ENCODE measurements at places on chromosomes 11 and 22.

DNA sequence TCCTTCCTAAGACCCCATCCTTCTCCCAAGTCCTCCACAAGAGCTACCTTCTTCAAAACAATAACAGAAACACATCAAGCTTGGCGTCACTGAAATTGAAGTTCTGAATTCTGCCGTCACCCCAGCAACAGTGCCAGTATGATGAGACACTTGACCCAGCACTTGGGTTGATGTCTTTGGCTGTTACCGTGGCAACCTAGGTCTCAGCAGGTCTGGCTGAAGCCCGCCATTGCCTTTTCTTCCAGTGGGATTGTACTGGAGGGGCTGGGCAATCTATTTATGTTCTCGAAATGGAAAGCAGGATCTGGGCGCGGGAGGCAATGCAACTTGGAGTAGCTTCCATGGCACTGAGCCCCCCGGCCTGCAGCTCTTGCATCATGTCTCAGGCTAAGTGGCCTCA, 23.8 kb downstream of the NPTXR start:
- DNase-seq = no peak

DNA sequence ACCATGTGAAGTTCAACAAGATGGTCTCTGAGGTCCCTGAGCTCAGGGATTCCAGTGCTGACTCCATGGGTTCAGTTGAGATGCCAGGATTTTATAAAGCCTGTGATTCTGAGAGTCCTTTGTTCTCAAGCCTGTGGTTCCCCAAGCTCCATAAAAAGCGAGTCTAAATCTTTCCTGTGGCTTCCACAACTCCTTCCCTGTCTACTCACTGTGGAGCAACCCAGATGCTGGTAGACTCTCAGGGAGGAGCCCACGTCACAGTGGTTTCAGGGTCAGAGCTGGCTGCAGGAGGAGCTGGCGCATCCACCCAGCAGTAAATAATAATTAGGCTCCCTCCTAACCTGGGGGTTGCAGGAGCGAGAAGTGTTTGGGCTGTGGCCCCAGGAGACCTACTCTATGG, 2.0 kb upstream of the RELT start:
- no peak for DNase-seq

DNA sequence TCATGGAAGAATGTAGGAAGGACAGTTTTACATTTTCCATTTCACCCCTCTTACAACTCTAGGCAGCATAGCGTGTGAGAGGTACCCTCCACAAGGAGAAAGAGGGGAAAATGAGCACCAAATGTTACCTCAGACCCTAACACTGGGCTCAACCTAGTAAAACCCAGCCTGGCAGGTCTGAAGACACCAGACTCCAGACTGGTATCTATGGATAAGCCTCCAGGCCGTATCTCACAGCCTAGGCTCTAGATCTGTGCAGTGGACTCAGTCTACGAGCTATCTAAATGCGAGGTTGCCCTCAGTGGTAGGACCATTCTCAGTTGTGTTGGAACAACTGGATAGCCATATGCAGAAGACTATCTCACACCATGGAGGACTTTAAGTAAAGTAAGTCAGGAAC, 10.5 kb downstream of the TRIM5 start:
- no peak for DNase-seq

DNA sequence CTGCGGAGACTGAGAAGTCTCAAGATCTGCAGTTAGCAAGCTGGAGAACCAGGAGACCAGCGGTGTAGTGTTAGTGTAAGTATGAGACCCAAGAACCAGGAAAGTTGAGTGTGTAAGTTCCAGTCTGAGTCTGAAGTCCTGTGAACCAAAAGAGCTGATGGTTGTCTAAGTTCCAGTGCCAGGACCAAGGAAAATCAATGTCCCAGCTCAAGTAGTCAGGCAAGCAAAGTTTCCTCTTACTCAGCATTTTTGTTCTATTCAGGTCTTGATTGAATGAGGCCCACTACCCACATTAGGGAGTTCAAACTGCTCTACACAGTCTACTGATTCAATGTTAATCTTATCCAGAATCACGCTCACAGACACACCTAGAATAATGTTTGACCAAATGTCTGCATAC, 11.0 kb downstream of the USP28 start:
- no peak for DNase-seq

DNA sequence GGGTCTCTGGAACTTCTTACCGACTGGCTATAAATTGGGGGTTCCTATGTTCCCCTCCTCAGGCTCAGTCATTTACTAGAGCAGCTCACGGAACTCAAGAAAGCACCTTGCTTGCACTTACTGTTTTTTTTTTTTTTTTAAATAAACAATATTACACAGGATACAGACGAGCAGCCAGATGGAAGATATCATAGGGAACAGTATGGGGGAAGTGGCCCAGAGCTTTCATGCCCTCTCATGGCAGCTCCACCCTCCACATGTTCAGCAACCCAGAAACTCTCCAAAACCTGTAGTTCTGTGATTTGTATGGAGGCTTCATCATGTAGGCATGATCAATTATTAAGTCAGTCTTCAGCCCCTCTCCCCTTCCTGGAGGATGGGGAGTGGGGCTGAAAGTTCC, 7.5 kb downstream of the UVRAG start:
- DNase-seq = no peak

GRCh38 chr11:47373876-47374719, 4.2 kb downstream of the SPI1 start:
- peak; percentile 84 for DNase-seq

GRCh38 chr11:16454289-16454863, 98.0 kb upstream of the SOX6 start:
- no peak for DNase-seq

GRCh38 chr11:44743326-44743725, 16.6 kb downstream of the TSPAN18 start:
- no peak for DNase-seq

GRCh38 chr11:92053216-92053615, 171.4 kb upstream of the FAT3 start:
- DNase-seq = no peak

DNA sequence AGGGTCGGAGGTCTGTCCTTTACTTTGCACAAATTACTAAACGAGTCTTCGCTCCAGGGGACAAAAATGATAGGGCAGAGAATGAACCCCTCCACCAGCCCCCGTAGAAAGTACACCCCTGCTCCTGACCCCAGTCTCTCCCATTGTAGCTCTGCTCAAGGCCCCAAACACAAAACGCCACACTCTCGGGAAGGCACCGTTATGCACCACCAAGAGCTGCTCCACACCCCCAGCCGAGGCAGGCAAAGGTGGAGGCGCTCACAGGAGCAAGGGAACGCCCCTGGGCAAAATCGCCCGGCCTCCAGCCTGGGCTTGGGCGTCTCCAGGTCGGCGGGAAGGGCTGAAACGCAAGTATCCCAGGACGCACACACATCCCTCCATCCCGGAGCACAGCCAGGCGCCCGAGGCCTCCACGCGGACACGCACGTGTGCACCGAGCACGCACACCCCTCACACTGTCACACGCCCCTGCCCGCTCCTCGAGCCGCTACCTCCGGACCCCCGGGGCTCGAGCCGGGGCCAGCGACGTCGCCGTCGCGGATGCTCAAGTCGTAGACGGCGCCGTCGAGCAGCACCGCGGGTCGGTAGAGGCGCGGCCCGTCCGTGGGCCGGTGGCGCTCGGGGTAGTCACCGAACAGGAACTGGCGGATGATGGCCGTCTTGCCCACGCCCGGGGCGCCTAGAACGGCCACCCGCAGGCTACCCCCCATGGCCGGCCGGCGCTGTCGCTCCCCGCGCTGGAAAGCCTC, 786 bp downstream of the RASL10A start:
- no peak for DNase-seq

DNA sequence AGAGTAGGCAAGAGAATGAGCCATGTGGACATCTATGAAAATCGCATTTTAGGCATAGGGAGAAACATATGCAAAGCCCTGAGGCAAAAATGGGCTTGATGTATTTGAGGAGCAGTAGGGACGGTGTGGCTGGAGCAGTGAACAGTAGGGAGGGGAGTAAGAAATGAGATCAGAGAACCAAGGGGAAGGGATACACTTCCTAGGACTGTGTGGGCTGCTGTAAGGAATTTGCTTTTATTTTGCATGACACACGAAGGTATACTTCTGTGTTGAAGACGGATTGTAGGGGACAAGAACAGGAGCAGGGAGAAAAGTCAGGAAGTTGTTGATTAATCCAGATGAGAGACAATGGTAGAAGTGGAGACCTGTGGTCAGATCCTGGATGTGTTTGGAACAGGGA, 572.1 kb downstream of the JRKL start:
- DNase-seq = no peak

DNA sequence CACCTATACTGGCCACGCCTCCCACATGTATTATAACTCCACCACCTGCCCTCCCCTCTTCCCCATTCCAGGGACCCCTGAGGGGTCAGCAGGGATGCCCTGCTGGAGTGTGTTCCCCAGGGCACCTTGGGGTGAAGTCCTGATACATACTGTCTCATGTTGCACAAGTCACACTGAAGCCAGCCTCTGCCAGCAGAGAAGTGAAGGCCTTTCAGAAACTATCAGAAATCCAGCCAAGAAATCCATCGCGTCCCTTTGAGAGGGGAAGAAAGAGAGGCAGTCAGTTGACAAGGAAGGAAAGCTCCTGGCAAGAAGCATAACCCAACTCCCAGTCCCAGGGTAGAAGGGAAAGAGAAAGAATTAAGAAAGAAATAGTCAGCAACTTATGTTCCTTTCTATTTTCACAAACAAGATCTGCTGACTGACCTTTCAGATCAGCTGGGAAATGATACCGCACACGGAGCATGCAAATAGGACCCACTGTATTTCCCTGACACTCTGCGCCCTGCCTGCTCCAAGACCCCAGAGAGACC, 45.2 kb downstream of the SC5D start:
- no peak for DNase-seq

DNA sequence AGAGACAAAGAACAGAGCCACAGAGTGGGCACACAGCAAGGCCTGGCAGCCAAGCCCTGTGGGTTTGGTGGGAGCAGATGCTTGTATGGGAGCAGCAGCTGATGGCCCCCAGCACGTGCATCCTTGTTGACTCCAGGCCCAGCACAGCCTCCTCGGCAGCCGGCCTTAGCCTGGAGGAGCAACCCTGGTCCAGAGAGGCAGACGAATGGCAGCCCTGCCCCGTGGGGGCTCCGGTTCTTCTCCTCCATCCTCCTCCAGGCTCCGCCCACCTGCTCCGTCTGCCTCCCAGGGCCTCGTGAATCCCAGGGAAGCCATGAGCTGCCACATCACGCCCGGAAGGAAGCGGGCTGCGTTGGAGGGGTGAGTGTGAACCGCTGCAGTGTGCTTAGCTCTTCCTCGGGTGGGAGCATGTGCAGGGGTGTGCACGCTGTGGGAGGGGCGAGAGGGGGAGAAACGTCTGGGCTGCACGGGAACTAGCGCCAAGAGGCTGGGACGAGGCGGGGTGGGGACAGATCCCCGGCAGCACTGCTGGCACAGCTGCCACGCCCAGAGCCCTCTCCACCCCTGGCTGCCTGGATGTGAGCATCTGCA, 36.3 kb upstream of the JAM3 start:
- DNase-seq = peak; percentile 25

- DNase-seq = no peak
These were observed 987 bp upstream of the NCR3LG1 start for GRCh38 chr11:17350455-17351171.

GRCh38 chr11:93542811-93543229, 371 bp downstream of the SMCO4 start:
- no peak for DNase-seq

DNA sequence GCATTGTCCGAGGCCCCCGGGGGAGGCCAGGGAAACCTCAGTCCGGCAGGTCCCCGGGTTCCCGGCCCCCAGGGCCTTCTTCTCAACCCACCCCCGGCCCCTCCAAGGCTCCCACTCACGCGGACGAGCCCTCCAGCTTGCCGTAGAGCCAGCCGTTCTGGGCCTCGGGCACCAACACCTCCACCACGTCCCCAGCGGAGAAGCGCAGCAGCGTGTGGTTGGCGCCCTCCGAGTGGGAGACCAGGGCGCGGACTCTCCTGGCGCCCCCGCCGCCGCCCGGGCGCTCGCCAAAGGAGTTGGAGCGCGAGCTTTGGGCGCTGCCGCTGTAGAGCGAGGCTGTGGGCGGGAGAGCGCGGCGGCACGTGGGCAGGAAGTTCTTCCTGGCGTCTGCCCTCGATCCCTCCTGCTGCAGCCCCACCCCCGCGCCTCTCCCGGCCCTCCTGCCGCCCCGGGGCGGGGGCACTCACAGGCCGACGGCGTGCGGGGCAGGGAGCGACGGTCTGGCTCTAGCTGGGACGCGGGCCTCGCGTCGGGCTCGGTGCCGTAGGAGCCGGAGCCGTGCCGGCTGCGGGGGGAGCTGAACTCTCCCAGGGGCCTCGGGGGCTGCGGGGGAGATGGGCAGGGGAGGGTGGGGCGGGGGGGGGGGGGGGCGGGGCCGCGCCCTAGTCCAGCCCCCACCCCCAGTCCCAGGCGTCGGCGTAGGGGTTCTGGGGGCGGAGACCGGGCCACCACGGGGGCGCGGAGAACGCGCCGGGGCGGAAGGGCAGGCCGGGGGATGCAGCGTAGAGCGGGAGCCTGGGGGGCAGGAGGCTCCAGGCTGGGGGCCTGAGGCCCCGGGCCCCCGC, 4.9 kb upstream of the SLC16A8 start:
- no peak for DNase-seq

- DNase-seq = peak; percentile 48
These were observed 20.7 kb downstream of the ELF5 start for GRCh38 chr11:34492806-34493414.

- DNase-seq = no peak
These were observed 254.6 kb upstream of the LRRC4C start for GRCh38 chr11:41714101-41714500.

- DNase-seq = no peak
These were observed 176.0 kb downstream of the METTL15 start for GRCh38 chr11:28284196-28284595.

- DNase-seq = no peak
These were observed 7.3 kb upstream of the TBX1 start for GRCh38 chr22:19753090-19753842.

- DNase-seq = no peak
These were observed 46.4 kb upstream of the TBCEL start for GRCh38 chr11:120977266-120978137.

GRCh38 chr11:3219281-3219892, 774 bp upstream of the MRGPRG start:
- DNase-seq = no peak

DNA sequence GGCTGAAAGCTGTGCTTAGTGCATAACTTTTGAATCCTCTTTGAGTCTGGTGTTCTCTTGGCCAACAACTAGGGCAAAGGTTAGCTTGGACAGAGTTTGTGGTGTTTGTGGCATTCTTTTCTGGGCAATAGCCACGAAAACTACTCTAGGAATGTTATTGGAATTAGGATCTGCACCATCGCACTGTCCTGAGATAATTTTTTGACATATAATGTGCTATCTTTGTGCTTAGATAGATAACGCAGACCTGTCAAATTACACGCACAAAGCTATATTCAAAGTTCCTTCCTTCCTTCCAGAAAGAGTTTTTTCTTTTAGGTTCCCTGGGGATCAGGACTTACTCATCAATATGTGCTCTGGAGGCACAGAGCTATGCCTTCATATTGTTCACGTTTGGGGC, 166.8 kb upstream of the MTMR2 start:
- DNase-seq = no peak

- DNase-seq = no peak
These were observed 56.1 kb downstream of the SYT9 start for GRCh38 chr11:7307836-7308235.

GRCh38 chr22:42637555-42637954, 2.8 kb downstream of the ATP5MGL start:
- DNase-seq = no peak

- DNase-seq = no peak
These were observed 139.8 kb upstream of the SNX19 start for GRCh38 chr11:131056036-131056435.

- DNase-seq = no peak
These were observed 136.6 kb downstream of the NAV2 start for GRCh38 chr11:19849107-19849789.
